CD4-positive, alpha-beta memory T cell (primary cell): ENCODE measurements at places on chromosomes 12 and 14. TPM values are rescaled to one million over a fixed set of nuclear protein-coding genes. Genes with fewer than 3 reads are reported as not detected.

DNA sequence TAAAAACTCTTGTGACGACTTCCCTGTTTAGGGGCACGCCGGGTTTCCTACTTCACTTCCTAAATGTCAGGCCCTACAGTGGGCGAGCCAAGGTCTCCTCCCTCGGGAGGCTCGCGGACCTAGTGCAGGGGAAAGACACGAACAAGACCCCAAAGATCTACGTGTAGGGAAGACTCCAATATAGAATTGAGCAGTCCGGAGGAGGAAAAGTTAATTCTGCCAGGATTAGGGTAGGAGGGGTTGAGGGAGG is 564 bp downstream of the ATXN3 start:
- no peaks in the 10 kb centered on the region for H3K36me3 ChIP-seq
- peak overlapping the region; percentile 73 for H3K27ac ChIP-seq
- peaks cover 60% of the 10 kb centered on the region for H3K4me1 ChIP-seq
- H3K27me3 ChIP-seq, result no peaks in the 10 kb centered on the region
- DNase-seq, result no peak

Gene MUCL1
- total RNA-seq, result not detected

Gene DLGAP5
- total RNA-seq, result not detected

Gene TAS2R13
- total RNA-seq, result 0.86 TPM

DNA sequence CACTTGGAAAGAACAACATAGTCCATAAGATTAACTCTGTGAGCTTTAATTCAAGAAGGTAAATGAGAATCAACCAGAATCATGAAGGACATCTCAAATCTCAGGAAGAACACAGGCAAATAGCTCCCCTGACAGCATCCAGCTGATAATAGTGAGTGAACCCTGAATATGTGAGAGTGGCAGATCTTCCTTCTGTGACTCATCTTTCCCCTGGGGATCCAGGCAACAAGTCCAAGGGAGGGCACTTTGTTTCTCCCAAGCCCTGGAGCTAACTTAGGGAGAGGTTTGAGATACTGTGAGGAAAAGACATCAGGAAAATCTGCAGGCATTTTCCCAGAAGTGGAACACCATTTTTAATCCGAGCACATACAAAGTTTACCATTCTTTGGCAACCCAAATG is 763.9 kb upstream of the MGAT4C start:
- H3K27me3 ChIP-seq, result no peaks in the 10 kb centered on the region
- H3K27ac ChIP-seq, result no peak overlapping the region
- H3K36me3 ChIP-seq, result no peaks in the 10 kb centered on the region
- no peak for DNase-seq
- no peak overlapping the region for H3K4me3 ChIP-seq
